ENCODE measurements at places on chromosomes 3 and 15. TPM values are rescaled to one million over a fixed set of nuclear protein-coding genes. Genes with fewer than 3 reads are reported as not detected.

Gene GOLGA8G
- total RNA-seq, result not detected

GRCh38 chr3:58556761-58557221, 19.8 kb upstream of the ACOX2 start:
- DNase-seq, result no peak

GRCh38 chr15:27656296-27656987, 442.7 kb downstream of the OCA2 start:
- DNase-seq, result no peak

Gene MED12L
- total RNA-seq, result 6.4 TPM

Gene FAM81A
- total RNA-seq, result 6.6 TPM

DNA sequence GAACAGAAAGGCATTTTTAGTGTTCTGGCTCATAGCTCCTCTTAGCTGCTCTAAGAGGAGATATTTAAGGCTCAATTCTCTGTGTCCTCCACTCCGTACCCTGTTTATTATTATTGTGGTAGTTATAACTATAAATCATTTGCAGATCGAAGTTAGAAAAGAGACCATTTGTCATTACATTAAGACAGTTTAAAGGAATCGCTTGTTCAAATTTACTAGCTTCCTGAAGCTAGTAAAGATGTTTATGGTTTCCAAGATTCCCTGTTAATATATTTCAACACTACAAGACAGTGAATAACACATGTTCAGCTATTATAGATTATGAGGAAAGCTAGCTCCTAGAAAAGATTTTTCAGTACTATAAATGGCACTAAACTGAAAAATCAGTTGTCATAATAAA, 12.6 kb downstream of the ATXN7 start:
- no peak for DNase-seq

GRCh38 chr15:72836676-72837330, 53.2 kb upstream of the ADPGK start:
- DNase-seq, result no peak

- DNase-seq, result peak; percentile 38
These were observed at the start of gene SOX2 for GRCh38 chr3:181711325-181712135. TSS of gene SOX2 (plus strand) at chr3:181711925. CDS start at chr3:181712361, 436 bp downstream.

- no peak for DNase-seq
These were observed 236.6 kb upstream of the CTNNB1 start for GRCh38 chr3:40962721-40963120.

DNA sequence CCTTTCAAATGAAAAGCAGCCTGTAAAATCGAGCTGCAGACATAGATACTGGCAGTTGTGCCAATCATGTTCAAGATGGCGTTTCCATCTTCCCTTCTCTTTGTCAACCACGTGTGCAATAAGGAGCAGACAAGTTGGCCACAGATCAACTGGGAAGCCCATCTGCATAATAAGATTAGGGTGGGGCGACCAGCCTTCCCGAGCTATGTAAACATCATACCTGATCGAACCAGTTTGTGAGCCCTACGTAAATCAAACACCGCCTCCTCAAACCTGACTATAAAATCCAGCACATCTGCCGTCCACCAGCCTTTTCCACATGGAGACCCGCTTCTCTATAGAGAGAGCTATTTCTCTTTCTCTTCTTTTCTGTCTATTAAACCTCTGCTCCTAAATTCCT, 37.2 kb downstream of the TRIM42 start:
- DNase-seq, result no peak

- no peak for DNase-seq
These were observed 4.4 kb upstream of the BAHD1 start for GRCh38 chr15:40436116-40436891.

Gene NEK10
- total RNA-seq, result 1.2 TPM

Gene BCL6
- total RNA-seq, result 17.5 TPM

DNA sequence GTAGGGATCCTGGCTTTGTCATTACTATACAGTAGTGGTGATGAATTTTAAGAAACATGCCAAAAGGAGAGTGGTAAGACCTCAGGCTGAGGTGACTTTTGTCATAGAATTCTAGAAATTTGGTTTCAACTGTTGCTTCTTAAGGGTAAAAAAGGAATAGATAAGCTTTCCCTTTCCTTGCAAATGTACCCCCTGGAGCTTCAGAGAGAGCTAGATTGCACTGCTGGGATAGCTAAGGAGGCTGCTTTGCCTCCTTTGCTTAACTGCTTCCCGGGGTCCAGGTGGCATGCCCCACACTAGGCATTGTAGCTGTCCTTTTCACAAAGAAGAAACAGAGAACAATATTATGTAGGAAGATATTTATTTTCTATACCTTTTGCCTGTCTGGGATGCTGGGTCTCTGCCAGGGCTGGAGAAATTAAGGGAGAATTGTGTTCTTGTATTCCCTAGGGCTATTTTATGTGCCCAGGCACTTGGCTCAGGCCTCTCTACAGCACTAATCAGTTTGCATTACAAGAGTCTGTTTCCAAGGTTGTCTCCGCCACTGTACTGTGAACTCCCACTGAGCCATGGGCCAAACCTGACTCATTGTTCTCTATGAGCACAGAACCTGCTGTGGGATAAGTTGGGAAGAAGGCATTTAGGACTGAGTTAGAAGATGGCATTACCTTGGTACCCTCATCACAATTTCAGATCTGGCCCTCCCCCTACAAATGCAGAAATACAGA, 460.0 kb downstream of the PDCD6IP start:
- DNase-seq, result no peak

Gene CELF6
- total RNA-seq, result 0.52 TPM

DNA sequence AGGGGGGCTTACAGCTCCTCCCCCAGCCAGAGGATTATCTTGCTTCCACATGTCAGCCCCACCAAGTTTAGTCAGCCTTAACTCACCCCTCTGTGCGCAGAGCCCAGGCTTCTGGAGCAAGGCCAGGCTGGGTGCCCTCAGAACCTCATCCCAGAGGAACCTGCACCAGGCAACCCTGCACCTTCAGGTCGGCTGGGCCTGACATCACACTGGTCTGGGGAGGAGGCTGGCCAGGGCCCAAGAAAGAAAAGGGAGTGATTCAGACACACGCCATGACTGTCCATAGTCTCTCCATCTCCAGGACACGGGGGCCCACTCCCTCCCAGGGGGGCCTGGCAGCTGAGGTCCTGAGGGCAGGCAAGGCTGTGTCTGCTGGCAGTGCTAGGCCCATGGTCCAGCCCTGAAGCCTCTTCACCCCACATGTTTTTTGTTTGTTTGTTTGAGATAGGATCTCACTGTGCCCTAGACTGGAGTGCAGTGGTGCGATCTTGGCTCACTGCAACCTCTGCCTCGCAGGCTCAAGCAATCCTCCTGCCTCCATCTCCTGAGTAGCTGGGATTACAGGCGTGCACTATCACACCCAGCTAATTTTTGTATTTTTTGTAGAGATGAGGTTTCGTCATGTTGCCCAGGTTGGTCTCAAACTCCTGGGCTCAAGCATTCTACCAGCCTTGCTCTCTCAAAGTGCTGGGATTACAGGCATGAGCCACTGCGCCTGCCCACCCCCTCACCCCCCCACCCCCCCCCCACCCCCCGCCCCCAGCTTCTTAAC, 11.1 kb downstream of the TNK2 start:
- DNase-seq, result no peak

GRCh38 chr3:5788496-5788895, 601.0 kb downstream of the EDEM1 start:
- no peak for DNase-seq

Gene LOXL1
- 14.9 TPM for total RNA-seq

GRCh38 chr15:64443747-64444621, 16.4 kb upstream of the ZNF609 start:
- DNase-seq, result peak; percentile 81

DNA sequence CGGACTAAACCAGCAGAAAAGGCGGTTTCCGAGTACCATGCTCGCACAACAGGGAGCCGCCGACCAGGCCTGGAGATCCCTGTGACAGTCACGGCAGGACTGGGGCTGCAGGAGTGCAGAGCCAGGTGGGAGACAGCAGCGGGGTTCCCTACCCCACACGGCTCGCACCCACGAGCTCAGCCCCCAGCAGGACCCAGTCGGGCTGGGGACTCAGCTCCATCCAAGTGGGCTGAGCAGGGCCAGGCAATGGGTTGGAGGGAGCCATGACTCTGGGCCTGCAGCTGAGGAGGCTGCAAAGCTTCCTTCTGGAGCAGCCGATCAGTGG, 15.8 kb downstream of the XXYLT1 start:
- no peak for DNase-seq

Gene ZNF619
- total RNA-seq, result 7.3 TPM

Gene CACNA2D3
- 0.20 TPM for total RNA-seq

DNA sequence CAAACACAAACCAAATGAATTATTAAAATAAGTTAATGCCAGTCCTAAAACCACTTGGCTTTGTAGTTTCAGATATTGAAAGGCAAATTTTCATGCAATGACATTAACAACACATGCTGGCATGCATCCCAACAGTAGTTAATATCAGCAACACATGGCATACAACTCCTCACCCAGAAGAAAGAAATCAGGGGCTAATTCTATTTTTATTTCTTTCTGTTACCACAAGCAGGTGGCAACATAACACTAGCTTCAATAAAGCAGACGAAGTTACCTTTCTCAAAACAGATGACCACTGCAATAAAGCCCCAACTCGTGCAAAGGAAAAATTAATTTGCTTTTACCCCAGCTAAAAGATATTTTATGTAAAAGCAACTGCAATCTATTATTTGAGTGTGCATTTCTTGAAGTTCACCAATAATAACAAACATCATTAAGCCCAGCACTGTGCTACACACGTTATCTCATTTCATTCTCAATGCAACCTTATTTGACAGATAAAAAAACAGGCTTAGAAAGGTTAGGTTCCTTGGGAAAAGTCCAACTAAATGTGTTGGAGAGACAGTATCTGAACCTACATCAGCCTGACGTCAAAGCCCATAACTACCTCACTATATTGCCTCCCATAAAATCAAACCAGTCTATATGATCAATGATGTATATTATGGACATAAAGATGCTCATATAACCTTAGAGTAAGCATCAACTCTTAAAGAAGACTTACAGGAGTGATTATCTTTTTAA, 2.8 kb downstream of the TOP2B start:
- DNase-seq, result no peak

DNA sequence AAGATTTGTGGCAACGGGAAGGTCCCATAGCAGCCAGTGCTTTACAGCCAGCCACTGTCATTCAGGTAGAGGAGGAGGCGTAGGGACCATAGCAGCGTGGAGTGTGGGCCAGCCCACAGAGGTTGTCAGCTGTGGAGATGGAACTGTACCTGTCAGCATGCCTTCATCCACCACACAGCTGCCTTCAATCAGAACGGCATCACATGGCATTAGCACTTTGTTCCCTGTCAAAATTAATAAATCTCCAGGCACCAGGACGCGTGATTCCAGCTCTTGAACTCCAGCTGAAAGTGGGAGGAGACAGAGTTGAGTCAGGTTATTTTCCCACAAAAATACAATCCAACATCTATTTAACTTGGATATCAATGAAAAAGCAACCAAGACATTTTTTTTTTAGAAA, 84.0 kb downstream of the ATP13A4 start:
- no peak for DNase-seq

Gene CAMK1
- total RNA-seq, result 19.7 TPM

DNA sequence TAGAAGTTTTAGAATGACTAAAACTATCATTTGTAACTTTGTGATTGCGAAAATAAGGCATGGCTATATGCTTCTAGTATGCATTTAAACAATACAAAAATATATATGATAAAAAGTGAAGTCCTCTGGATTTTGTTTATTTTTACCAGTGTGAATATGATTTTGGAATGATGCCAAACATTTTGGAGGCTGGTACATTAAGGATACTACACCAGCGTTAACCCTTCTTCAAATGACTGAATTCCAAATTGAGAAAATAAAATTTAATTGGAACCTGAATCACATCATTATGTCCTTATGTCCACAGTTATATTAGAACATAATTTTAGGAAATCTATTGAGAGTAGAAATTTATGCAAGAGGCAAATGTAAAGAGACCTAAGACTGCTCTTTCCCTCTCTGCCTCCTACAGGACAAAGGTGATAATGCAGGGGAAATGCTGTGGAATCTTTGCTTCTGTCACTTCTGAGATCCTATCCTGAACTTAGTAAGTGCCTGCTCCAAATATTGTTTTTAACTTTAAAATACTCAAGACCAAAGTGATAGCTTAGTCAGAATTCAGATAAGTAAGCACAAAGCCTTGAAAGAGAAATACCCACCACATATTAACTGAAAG, 121.1 kb upstream of the NANOGP8 start:
- peak; percentile 7 for DNase-seq

DNA sequence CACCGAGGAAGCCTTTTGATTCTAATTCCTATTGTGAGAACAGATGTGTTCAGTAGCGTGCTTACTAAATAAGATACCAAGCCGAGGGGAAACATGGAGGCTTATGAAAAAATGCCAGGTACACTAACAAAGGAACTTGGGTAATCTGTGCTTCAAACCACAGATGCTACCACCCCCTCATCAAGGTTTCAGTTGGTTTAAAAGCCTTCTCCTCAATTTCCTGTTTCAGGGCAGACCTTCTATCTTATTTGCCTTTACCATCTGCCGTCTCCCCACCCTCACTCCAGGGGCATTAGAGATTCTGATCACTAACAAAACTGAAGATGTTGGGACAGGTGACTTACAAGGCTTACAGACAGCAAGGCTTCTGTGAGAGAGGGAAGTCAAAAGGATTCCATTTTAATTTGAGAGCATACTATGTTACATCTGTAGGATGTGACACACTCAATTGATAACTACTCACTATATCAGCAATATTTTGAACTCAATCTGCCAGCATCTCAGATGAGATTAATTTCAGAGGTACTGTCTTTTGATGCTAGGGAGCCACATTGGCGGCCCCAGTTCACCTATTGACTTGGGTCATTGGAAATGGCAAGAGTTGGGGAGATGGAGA, 60.6 kb upstream of the PLCL2 start:
- no peak for DNase-seq

Gene AHSG
- 1.6 TPM for total RNA-seq

- no peak for DNase-seq
These were observed 45.0 kb downstream of the BCL2L10 start for GRCh38 chr15:52067545-52067926.

GRCh38 chr3:128879991-128880390, 571 bp downstream of the ACAD9 start:
- DNase-seq, result no peak

- DNase-seq, result no peak
These were observed 71.9 kb downstream of the MGLL start for GRCh38 chr3:127750226-127751031.

Gene MCCC1
- 12.6 TPM for total RNA-seq

GRCh38 chr3:190644035-190644434, 130.2 kb downstream of the IL1RAP start:
- DNase-seq, result no peak

GRCh38 chr3:139312959-139313358, 30.9 kb upstream of the MRPS22 start:
- DNase-seq, result no peak
